ENCODE measurements at places on chromosomes 6 and 20.

DNA sequence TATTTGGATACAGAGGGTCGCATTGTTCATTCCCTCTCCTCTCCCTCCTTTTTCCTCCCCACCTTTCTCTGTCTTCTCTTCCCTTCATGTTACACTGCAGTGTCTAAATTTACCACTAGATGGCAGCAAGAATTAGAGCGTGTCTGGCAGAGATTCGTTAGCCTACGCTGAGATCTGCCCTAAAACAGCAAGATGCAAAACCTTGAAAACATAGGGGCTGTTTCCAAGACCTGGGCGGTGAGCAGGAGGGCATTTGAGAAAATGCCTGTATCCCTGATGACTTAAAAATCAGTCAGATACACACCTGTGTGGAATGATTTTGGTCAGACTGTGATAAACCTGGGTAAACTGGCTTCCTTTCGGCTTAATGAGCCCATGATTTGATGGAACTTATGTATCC lies 101.5 kb upstream of the ISM1 start:
- DNase-seq, result no peak

DNA sequence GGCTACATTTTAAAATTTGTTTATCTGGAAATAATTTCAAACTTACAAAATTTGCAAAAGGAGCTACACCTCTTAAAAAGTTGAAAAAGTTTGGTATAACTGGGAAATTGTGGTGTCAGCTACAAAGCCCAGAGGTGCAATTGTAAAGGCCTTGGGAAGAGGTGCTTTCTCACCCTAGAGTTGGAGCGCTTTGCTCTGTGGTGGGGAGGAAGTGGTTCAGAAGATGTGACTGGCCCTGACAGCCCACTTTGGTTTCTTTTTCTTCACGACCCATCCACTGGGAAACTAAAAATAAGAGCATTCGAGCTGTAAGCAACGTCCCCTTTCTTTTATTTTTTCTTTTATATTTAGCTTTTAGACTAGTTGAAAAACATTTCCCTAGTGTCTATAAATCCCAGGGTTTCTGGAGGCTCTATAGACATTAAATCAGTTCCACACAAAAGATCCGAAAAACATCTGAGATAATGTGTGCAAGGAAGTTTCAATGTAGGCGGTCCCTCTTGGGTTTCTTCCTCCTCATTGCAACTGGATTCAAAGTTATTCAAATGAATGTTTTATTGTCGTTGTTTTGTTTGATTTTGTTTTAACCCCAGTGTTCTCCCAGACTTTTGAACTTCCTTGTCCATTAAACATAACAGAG lies 397.8 kb downstream of the KIF16B start:
- DNase-seq, result no peak

DNA sequence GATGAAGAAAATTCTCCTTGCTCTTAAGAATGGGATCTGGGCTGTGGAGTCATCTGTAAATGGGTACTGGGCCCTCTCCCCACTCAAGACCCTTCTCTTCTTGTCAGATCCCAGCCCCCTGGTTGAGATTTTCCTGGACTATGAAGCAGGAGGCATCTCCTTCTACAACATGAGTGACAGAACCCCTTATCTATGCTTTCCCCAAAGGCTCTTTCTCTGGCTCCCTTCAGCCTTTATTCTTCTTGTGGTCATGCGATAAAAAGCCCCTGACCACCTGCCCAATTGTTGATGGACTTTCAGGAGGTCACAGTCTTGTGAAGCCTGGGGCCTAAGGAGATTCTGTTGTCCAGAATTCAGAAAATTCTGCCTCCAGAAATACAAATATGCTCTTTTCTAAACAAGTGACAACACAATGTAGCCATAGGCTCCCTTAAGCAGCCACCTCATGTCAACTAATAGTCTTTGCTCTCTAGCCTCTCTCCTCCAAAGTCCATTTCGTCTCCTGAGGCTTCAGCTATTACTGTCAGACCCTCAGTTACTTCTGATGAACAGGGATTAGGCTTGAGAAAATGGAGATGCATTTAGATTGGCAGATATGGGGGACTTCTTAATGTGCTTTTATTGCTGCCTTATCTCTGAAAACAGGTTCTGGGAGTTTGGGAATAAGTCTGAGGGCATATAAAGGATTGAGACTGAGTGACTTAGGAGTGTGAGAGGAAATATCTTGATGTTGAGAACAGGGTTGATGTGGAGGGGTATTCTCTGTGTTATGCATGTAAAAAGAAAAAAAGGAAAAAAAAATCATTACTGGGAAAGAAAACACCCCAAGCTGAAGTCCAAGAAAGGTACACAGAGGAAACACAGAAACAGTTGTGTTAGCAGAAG lies 20.6 kb downstream of the BTN2A1 start:
- DNase-seq, result no peak

- no peak for DNase-seq
These were observed 3.8 kb upstream of the TMEM181 start for GRCh38 chr6:158556113-158556512.

- DNase-seq, result no peak
These were observed 17.8 kb downstream of the SS18L1 start for GRCh38 chr20:62161347-62161746.

DNA sequence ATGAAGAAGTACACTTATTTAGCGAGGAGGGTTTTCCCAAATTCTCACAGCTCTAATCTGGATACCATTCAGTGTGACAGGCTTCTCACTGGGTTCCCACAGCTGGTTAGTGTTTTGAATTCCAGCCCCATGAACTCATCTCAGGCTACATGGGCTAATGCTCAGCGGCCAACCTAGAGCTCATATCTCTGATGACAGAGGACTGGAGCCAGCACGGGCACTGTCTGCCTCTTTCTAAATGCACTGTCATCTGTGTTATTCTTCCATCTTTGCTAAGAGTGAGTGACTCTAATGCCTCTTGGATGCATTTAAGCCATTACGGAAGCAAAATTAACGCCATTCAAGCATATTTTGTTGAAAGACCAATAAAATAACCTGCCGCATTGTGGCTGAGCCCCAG lies 308.9 kb upstream of the JAG1 start:
- no peak for DNase-seq

DNA sequence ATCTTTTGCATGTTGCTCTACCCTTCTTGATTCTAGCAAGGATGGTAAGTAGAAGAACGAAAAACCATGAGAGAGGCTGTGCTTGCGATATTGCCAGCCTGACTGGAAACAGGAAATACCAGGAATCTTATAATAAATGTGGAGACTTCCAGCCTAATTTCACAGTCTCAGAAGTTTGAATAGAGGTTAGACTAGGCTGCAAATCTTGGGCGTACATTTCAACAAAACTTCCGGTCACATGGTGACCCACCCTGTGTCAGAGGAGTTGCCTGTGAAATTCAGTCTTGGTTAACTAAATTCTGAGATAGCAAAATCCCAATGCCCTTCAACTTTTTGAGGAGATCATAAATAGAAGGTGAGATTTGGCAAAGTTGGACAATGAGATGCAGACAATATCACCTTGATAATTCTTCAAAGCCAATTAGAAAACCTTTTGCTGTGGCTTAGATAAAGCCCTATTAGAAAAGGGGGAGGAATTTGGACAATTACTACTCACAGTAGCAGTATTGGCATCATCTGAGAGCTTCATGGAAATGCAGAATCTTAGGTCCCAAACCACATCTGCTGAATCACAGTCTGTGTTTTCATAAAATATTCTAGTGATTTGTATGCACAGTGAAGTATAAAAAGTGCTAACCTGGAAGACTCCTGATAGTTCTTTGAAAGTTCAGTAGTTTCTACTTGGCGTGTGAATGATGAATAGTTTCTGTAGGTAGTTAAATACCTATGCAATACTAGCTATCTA lies 262.0 kb upstream of the JAG1 start:
- DNase-seq, result no peak
